Tongue (tissue), 3 donors: ENCODE measurements at places on chromosomes 2 and 18. TPM values are rescaled to one million over a fixed set of nuclear protein-coding genes. Genes with fewer than 3 reads are reported as not detected.

GRCh38 chr2:219969508-219969907 lies 342.1 kb downstream of the SLC4A3 start:
- DNase-seq = no peak

DNA sequence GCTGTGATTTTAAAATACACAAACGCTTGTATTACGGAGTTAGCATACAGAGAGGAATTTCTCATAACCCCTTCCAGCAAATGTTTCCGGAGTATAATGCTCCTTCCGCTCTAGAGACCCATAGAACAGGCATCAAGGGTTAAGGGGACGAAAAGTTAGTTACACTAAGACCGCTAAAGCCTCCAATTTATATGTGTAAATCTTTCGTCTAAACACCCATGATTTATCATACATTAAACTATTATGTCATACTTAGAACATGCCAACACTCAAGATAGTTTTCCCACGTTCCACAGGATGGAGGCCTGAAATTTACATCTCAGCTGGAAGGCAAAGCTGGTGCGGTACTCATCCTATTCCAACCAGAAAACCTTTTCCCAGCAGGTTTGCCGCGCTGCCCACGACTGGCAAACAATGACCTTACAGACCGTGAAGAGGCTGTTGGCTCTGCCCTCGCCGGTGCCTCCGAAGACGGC lies 650 bp downstream of the ORMDL1 start:
- peak; percentile 65 for DNase-seq

The ANKAR gene
- total RNA-seq = 25.7 TPM

GRCh38 chr2:62743506-62743905 lies 38.0 kb downstream of the EHBP1 start:
- no peak for DNase-seq

The SNTG2 gene
- total RNA-seq = 2.7 TPM

The SLC30A3 gene
- total RNA-seq = not detected

GRCh38 chr2:23601301-23601965 lies 216.5 kb downstream of the KLHL29 start:
- no peak for DNase-seq

- no peak for DNase-seq
These were observed 61.5 kb downstream of the BARD1 start for GRCh38 chr2:214747992-214748391.

DNA sequence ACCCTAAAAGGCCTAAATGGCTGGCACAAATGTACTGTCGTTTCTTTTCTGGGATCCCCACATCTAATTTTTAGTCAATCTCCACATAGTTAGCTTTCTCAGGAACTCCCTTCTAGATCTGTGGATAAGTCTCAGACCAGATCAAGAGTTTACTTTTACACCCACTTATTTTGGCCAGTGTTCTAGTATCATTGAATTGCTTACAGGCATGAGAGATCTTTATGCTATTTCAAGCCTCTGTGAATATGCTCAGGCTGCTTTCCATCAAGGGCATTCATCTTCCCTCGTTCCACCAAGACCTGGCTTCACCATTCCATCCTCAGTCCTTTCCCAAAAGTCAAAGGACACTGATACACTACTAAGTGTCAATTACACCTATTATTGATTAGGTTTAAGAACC lies 27.8 kb upstream of the SCN1A start:
- DNase-seq = no peak

DNA sequence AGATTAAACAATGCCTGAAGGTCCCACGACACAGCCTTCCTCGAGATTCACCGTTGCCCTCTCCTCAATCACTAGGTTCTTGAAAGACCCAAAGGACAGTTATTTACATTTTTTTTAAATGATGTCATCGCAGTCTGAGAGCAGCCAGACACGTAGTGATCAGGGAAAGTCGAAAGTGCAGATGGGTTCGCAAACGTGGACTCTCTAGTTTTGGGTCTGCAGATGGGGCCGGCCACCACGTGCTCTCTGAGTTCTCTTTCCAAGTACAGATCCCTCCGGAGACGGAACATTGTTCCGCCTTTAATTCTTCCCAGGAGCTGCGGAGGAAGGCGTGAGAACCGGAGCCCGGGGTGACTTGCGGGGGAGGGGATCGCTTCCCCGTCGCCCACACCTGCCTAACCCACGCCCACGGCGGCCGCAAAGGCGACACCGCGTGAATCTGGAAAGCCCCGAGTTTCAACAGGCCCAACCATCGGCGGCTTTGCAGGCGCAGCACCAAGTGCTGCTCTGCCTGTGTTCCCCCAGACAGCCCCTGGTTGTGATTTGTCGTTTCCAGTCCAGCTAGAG lies 54.3 kb downstream of the PKDCC start:
- DNase-seq = peak; percentile 90

- DNase-seq = no peak
These were observed 25.9 kb downstream of the MROH2A start for GRCh38 chr2:233803994-233804393.

DNA sequence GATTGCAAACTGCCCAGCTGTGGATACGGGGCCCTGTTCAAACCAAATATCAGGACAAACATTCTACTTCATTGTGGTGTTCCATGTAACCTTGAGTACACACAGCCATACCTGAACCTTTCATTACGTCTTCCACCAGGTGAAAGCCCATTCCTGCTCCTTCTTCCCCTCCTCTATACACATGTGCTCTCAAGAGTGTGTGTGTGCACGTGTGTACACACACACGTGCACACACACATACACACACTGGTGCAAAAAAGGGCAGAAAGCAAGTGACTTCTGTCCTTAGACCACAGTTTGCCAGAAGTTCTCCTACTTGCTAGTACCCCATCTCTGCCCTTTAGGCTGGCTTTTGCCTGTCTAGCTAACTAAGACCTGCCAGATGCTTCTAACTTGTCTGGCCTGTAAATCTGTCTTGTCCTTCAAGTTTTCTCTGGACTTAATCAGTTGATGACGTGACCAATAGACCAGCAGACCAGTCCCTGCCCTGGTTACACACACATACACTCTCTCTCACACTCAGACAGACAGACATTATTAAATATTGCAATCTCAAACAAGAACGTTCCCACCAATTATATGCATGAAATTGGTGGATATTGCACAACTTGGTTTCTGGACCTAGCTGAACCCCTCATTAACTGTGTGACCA lies 163.4 kb downstream of the MSH2 start:
- DNase-seq = no peak

- DNase-seq = peak; percentile 95
These were observed 3.5 kb downstream of the RHOB start for GRCh38 chr2:20450201-20450999.
